ENCODE measurements at places on chromosomes 6 and 20.

- DNase-seq = no peak
These were observed 14.9 kb downstream of the AARS2 start for GRCh38 chr6:44298055-44298803.

- no peak for DNase-seq
These were observed 193.1 kb downstream of the DOK5 start for GRCh38 chr20:54668271-54669039.

DNA sequence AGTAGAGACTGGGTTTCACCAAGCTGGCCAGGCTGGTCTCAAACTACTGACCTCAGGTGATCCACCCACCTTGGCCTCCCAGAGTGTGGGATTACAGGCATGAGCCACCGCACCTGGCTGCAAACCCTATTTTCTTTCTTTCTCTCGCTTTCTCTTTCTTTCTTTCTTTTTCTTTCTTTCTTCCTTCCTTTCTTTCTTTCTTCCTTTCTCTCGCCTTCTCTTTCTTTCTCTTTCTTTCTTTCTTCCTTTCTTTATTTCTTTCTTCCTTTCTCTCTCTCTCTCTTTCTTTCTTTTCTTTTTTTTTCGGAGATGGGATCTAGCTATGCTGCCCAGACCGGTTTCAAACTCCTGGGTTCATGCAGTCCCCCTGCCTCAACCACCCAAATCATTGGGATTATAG is 47.0 kb upstream of the TGM3 start:
- DNase-seq = no peak

- DNase-seq = no peak
These were observed 33.6 kb downstream of the COMMD7 start for GRCh38 chr20:32709632-32710121.

GRCh38 chr20:58746620-58747019 is 54.0 kb downstream of the NPEPL1 start:
- no peak for DNase-seq

DNA sequence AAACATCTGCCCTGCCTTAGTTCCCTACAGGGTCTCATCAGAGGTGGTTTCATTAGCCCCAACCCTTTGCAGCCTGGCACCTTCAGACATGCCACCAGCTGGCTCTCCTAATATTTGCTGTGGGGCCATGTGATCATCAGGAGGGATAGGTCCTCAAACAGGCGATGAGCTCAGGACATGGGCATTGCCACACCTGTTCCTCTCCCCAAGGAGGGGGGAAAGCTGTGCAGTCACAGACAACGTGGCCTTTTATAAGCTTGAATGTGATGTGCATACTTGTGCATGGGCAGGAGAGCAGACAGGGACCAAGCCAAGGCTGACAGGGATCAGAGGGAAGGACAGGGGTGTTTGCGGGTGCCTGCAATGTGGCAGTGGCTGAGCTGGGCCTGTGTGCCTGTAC is 78.8 kb upstream of the ZNFX1 start:
- DNase-seq = no peak

GRCh38 chr20:5658912-5659345 is 91.3 kb upstream of the SHLD1 start:
- DNase-seq = peak; percentile 67

GRCh38 chr20:17556837-17557674 is 12.8 kb upstream of the DSTN start:
- peak; percentile 62 for DNase-seq

DNA sequence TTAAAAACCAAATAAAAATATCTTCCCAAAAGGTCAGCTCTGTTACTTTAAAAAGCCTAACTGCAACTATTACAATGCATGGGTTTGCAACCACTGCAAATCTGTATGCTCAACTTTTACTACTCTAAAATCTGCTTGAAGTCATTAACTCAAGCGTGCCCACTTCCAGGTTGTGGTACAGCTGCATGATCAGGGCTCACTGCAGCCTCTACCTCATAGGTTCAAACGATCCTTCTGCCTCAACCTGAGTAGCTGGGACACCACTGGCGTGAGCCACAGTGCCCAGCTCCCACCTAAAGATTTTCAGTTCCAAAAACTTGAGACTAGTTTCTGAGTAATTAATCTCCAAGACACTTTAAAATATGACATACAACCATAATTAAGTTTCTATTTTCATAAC is 8.2 kb downstream of the DIDO1 start:
- no peak for DNase-seq

- no peak for DNase-seq
These were observed 97.5 kb downstream of the ERMARD start for GRCh38 chr6:169848946-169849345.

DNA sequence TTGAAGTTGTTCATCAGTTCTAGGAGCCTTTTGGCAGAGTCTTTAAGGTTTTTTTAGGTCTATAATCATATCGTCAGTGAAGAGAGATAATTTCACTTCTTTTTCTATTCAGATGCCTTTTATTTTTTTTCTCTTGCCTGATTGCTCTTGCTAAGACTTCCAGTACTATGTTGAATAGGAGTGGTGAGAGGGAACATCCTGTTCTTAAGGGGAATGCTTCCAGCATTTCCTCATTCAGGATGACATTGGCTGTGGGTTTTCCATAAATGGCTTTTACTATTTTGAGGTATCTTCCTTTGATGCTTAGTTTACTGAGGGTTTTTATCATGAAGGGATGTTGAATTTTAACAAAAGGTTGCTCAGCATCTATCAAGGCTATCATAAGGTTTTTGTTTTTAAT is 109.5 kb downstream of the CLVS2 start:
- DNase-seq = no peak

DNA sequence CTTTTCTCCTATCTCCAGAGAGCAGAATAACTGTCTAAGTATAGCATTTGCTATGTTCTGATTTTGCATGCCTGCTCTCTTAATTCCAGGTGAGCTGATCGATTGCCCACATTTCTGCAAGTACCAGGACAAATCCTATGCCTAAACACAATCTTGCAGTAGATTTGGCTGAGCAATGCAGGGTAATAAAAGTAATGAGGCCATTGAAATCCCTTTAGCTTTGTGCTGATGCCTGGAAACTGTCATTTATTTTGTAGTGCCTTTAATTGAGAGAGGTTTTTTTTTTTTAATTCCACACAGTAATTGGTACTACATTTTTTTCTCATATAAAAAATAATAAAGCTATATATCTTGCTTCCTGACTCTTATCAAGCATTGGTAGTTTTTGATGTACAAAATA is 252.3 kb downstream of the NKAIN2 start:
- DNase-seq = no peak

- DNase-seq = no peak
These were observed 46.9 kb upstream of the SPACA1 start for GRCh38 chr6:88000713-88001112.
